ENCODE measurements at places on chromosomes 13 and 19. TPM values are rescaled to one million over a fixed set of nuclear protein-coding genes. Genes with fewer than 3 reads are reported as not detected.

APOC4 gene
- not detected for total RNA-seq

CEACAM6 gene
- total RNA-seq: not detected

IFI30 gene
- 11.3 TPM for total RNA-seq

SPRY2 gene
- 7.7 TPM for total RNA-seq

ZNF414 gene
- total RNA-seq: 3.7 TPM

RXFP2 gene
- total RNA-seq: not detected

STXBP2 gene
- total RNA-seq: 1.7 TPM

ZNF749 gene
- total RNA-seq: 6.8 TPM

KLF1 gene
- not detected for total RNA-seq

NLRP4 gene
- total RNA-seq: not detected

IRGC gene
- not detected for total RNA-seq

KCNN1 gene
- not detected for total RNA-seq

GJA3 gene
- total RNA-seq: 0.65 TPM

OR7D2 gene
- not detected for total RNA-seq

NDUFA13 gene
- 127 TPM for total RNA-seq
